ENCODE measurements at places on chromosomes 11 and 22.
A peak's percentile ranks its signal among the peaks of the same experiment; 100 is the strongest.

GRCh38 chr22:45804319-45804985, 132.8 kb downstream of the ATXN10 start:
- no peak for DNase-seq

- DNase-seq: no peak
These were observed 84.4 kb downstream of the CSTPP1 start for GRCh38 chr11:47020793-47021526.

DNA sequence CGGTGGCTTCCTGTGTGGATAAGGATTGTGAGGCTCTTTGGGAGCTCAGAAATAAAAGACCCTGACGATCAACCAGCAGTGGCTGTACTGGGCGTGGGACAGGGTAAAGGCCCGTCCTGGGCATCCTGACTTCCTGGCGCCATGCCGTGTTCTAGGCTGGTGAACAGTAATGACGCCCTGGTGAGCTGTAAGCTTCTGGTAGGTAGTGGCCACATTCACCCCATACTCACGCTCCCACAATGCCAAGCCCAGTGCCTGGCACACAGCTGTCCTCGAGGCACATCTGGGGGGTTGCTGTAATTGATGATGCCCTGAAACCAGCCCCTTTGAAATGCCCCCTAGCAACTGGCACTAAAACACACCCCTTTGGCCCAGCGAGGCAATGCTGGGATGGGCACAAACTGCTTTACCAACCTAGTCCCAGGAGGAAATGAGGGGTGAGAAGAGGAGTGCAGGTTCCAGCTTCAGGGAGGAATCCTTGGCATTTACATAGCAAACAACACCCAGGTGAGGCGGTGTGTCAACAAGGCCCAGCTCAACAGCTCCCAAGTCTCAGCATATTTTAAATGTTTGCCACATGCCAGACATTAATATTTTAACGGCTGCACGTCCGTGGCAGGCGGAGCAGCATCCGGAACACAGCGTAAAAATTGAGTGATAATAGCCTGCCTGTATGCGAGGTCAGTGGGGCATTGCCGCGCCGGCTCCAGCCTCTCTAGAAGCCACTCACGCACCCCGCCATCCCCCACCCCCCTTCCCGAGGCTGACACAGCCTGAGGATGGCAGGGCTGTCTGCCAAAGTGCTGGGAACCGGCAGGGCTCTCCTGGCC, 79.3 kb downstream of the DSCAML1 start:
- no peak for DNase-seq

DNA sequence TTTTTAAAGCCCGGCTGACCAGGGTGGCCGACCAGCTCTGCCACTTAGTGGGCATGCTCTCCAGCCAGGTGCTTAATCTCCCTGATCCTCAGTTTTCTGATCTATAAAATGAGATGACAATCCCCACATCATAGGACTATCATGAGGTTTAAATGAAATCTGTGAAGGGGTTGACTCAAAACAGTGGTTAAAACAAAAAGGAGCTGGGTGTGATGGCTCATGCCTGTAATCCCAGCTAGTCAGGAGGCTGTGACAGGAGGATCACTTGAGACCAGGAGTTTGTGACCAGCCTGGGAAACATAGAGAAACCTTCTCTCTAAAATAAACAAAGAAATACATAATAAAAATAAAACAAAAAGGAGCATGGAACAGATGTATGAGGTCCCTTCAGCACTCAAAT, 3.6 kb upstream of the C11orf86 start:
- DNase-seq: no peak

GRCh38 chr11:4375431-4376140, 7.4 kb upstream of the OR52B4 start:
- DNase-seq: no peak

- DNase-seq: no peak
These were observed 25.7 kb downstream of the DRD4 start for GRCh38 chr11:662689-663274.

DNA sequence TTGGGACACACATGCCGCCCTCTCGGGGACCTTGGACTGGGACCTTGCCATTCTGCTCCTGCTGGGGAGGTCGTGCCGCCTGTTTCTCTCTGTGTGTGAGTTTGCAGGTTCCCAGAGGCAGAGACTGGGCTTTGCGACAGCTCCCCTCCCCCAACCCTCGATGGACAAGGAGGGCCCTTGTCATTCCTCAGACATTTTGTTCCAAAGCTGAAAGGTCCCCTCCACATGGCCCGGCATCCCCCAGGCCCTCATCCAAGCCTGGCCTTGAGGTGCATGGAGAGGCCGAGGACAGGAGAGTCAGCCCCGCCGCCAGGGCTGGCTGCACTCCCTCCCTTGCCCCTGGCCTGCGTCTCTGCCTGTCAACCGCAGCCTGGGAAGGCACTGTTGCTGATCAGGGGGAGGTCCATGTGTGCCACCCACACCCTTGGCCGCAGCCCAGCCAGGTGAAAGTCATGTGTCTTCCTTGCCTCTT, 25.6 kb downstream of the FADS2 start:
- no peak for DNase-seq

GRCh38 chr11:47863898-47864430, 15.8 kb upstream of the NUP160 start:
- no peak for DNase-seq

DNA sequence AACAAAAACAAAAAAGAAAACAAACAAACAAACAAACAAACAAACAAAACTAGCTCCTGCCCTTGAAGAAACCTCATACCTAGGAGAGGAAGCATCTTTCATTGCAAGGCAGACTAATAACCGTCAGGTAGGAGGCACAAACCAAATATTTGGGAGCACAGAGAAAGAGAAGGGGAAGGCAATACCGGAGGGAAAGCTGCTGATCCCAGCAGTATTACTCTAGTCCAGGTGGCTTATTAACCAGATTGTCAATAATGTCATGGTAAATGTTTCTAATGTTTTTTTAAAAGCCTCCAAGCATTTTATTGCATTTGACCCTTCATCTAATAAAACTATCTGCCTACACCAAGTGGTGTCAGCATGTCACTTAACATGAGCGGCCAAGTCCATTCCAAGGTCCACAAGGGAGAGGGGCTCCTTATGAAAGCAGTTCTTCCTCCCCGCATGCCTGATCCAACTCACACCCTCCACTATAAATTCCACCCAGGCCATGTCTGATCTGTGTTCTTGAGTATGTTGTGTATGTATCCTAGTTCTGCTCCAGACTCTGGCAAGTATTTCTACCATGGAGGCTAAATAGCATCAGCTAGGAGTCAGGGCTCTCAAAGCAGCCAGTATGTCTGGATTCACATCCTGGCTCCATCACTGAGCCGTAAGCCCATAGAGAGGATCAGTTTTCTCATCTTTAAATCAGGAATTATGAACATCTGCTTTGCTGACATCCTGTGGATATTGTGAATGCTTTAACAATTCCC, 208.1 kb upstream of the TENM4 start:
- DNase-seq: no peak

DNA sequence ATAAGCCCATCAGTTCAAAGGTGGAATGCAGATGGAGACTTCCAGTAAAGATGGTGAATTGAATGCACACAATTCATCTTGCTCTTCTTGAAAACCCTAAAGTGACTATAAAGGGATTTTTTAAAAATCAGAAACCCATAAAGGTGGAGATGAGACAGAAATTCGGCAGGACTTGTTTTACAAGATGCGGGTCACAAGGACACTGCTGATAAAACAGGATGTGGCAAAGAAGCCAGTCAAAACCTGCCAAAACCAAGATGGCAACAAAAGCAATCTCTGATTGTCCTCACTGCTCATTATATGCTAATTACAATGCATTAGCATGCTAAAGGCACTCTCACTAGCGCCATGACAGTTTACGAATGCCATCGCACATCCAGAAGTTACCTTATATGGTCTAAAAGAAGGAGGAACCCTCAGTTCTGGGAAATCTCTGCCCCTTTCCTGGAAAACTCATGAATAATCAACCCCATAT, 137.1 kb downstream of the NECTIN1 start:
- DNase-seq: no peak

- DNase-seq: no peak
These were observed 33.5 kb downstream of the MMP7 start for GRCh38 chr11:102497061-102497460.

DNA sequence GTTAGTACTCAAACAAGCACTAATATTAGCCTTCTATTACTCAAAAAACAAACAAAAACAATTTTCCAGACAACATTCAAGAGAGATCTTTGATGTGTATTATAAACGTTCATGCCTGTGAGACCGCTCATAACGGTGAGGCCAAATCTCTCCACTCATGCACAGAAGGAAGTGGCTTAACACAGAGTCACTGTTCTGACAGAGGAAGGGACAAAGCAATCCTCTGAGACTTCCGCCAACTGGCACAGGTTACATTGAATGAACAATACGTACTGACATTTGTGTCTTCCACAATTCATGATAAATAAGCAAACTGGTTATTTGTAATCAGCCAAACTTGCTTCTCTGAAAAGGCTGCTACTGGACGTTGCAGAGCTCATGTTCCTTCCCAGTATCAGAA, 30.5 kb downstream of the CHKA start:
- no peak for DNase-seq

GRCh38 chr11:44571871-44572270, 6.4 kb downstream of the CD82 start:
- DNase-seq: no peak

GRCh38 chr11:100602716-100603115, 84.4 kb upstream of the ARHGAP42 start:
- DNase-seq: no peak

DNA sequence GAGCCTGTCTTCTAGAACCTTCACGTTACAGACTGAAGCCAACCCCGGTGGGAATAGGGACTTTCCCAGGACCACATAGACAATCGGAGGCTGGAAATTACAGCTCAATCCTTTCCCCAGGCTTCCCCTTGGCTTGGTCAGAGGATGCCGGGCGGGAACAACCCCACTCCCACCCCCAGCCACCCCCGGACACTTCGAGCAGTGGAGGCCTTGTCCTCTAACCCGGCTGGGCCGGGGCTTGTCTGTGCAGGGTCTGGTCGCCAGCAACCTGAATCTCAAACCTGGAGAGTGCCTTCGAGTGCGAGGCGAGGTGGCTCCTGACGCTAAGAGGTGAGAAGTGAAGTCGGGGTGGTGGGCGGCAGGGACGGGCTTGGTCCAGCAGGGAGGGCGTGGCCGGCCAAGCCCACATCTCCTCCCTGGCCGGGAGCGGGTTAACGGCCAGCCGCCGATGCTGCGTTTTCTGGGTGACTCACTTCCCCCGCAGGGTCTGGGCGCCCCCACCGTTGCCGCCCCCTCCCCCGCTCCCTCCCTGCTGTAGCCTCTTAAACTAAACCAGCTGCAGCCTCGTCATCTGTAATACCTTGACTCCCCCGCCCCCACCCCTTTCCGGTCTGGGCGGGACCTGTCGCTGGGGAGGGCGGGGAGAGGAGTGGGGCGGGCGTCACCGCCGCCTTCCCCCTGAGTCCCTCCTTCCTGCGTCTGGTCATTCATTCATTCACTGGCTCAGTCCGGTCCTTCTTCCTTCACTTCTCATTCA, 1.5 kb downstream of the LGALS1 start:
- DNase-seq: peak; percentile 90

DNA sequence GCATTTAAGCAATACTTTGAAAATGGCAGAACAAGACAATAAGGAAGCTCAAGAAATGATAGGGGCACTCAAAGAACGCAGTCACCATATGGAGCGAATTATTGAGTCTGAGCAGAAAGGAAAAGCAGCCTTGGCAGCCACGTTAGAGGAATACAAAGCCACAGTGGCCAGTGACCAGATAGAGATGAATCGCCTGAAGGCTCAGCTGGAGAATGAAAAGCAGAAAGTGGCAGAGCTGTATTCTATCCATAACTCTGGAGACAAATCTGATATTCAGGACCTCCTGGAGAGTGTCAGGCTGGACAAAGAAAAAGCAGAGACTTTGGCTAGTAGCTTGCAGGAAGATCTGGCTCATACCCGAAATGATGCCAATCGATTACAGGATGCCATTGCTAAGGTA, 51.9 kb downstream of the SPECC1L start:
- no peak for DNase-seq

DNA sequence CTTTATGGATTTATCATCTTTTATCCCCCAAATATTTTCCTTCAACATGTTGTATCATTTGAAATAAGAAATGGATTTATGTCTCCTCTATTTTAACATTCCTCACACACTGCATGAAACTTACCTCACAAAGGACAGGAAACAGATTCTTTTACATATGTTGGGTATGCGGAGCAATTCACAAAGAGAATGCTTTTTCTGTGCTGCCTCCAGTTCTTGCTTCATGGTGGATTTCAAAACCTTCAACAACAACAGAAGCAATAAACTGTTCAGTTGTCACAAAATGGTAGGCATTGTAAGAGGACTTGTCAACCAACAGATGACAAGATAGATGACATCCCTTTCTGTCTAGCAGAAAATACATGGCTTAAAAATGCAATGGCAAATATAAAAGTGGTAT, 36.5 kb upstream of the SLC22A24 start:
- no peak for DNase-seq

GRCh38 chr22:47625531-47626427, 863.3 kb downstream of the TBC1D22A start:
- no peak for DNase-seq

DNA sequence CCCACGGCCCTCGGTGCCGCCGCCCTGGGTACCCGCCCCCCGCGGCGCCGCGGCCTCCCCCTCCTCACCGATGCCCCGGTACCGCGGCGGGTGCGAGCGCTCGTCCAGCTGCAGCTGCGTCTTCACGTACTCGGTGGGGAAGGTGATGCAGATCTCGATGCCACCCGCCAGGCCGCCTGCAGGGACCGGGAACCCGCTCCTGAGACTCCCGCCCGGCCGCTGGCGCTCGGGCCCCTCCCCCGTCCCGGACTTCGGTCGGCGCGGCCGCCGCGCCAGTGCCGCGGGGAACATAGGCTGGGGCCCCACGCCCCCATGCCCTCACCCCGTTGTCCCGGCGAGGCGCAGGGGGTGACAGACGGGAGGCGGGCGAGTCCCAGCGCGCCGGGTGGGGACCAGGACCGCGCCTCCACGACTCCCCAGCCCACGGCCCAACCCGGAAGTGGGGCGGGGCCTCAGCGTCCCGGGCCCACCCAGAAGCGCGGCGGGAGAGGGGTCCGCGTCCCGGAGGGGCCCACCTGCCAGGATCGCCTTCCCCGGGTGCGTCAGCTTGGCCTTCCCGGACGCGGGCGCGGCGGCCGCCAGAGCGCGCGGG, 375 bp downstream of the SLC25A1 start:
- DNase-seq: peak; percentile 28

GRCh38 chr11:90606721-90607120, 383.9 kb upstream of the CHORDC1 start:
- no peak for DNase-seq

DNA sequence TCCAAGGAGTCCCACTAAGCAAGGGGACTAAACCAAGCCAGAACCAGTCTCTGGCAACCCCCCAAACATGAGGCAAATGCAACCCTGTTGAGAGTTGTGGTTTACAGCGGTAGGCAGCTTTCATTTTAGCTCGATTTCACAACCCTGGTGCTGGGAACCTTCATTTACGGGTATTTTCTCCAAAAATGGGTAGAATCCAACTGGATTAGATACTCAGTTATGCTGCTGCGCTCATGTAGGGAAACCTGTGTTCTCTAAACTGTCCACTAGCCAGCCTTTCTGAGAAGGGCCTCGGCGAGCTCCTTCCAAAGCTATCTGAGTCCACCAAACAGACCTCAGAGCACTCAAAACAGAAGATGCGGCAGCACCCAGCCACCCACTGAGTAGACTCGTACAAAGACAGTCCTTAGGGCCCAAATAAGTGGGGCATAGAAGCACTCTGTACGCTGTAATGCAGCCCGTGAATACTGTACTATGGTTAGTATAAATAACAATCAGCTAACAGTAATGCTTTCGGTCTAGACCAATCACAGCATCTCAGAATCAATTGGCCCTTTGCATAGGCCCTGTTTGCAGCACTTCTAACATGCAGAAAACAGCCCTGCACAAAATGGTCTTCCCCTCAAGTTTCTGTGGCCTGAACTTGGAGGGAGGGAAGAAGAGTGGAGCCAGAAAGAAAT, 104.7 kb downstream of the ETS1 start:
- DNase-seq: peak; percentile 75

GRCh38 chr22:40635940-40636379, 559 bp downstream of the MRTFA start:
- no peak for DNase-seq
